Progenitor cell of endocrine pancreas (in vitro differentiated cells): ENCODE measurements at places on chromosomes 2 and 18. TPM values are rescaled to one million over a fixed set of nuclear protein-coding genes. Genes with fewer than 3 reads are reported as not detected.

IL1R2 gene
- total RNA-seq = not detected in 2 replicates

DNA sequence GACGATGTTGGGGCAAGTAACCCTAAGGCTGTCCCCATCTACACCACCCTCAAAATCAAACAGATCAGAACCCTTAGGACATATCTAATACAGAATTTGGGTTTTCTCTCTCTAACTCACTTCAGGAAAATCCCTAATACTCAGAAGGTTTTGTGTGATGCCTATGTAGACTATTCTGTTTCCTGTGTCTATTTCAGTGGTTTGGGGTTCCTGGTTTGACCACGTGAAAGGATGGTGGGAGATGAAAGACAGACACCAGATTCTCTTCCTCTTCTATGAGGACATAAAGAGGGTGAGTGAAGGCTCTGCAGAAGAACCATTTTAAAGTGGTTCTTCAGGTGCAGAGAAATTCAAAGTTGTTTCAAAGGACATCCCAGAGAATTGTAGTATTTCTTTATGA, 16.3 kb downstream of the SULT1C2 start:
- DNase-seq = no peak

DNA sequence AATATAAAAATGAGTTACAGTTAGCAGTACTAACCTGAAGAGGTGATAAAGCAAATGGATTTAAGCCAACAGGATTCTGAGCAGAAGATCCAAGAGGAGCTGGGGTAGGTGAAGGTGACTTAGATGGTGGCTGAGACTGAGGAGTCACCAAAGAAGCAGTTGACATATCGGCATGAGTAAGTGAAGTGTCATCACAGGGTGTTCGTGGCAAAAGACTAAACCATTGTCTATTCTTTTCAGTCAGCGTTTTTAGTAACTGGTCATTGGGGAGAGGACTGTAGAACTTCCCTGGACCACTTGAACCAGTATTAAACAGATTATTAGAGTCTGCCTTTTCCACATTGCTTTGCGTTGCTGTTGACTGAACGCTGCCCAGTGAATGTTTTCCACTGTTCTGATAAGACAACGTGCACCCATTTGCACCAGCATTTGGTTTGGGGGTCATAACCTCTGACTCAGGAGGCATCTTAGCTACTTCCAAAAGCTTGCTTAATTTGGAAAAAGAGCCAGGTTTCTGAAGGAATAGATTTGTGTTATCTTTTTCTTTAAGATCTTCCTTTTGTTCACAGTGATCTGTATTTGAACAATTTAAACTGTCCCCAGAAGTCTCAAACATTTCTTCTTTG, 63.3 kb upstream of the WDSUB1 start:
- DNase-seq = no peak

GRCh38 chr2:10136101-10136934, 13.8 kb downstream of the RRM2 start:
- DNase-seq = no peak

GRCh38 chr2:71498261-71498701, 44.9 kb downstream of the DYSF start:
- no peak for DNase-seq

DNA sequence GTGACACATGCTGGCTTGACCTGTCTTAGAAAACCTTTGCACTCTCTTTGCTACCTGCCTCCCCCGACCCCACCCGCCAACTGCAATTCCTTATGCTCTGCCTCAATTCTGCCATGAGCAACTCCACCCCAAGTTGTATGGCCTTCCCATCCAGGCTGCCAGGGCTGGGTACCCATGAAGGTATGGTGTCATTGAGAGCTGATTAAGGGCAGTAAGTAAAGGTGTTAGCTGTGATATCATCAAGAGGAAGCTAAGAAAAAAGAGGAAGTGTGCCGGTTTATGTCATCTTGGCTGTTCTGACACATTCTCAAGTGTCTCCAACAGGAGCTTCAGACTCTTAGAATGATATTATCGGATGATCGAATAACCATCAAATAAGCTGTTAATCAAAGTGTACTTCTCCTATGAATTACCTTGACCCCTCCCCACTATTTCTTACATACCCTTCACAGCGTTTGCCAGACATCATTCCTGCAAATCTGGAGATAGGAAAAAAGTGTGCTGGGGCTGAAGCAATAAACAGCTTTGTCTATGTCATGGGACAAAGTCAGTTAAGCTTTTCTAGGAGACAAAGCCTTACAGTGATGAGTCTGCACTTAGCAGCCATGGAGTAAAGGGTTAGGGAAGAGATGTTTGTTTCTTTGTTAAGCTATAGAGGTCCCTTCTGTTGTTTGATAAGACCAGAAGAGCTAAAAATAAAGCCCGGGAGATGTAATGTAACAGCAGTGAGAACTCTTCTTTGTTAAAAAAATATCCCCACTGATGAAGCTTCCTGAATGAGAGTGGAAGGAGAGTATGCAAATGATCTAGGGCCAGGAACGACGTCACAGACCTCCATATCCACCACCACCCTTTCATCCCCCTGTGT, 40.4 kb upstream of the SMAD2 start:
- DNase-seq = no peak
